B cell (primary cell): ENCODE measurements at places on chromosomes 2 and 18. TPM values are rescaled to one million over a fixed set of nuclear protein-coding genes. Genes with fewer than 3 reads are reported as not detected.

The GPR75 gene
- 5.1 and 5.8 TPM in 2 replicates for total RNA-seq

- H3K36me3 ChIP-seq: no peaks in the 10 kb centered on the region
- H3K27ac ChIP-seq: no peak overlapping the region
- H3K4me3 ChIP-seq: no peak overlapping the region
- DNase-seq: no peak
Measured at GRCh38 chr2:7736646-7737305, 819.6 kb downstream of the RNF144A start.

The TUBA3D gene
- not detected in 2 replicates for total RNA-seq

DNA sequence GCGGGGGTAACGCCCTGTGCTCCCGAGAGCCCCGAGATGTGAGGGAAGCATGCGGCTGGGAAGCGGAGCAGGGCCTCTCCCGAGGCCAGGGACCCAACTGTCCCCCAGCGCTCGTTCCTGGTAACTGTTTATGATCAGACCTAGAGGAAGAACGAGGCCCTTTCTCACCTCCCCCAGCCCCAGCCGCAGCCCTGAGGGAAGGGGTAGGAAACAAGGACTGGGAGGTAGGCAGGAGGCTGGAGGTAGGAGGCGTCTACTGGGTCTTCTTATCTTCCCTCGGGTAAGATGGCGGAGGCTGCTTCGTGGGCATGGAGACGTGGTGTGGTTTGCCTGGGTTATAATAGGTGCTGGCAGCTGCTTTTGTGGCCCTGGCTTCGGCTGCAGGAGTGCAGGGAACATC lies 335.8 kb downstream of the ZNF521 start:
- no peak for DNase-seq
- H3K4me1 ChIP-seq: no peaks in the 10 kb centered on the region
- H3K36me3 ChIP-seq: no peaks in the 10 kb centered on the region
- no peaks in the 10 kb centered on the region for H3K27me3 ChIP-seq
- no peak overlapping the region for H3K27ac ChIP-seq
- no peak overlapping the region for H3K4me3 ChIP-seq

DNA sequence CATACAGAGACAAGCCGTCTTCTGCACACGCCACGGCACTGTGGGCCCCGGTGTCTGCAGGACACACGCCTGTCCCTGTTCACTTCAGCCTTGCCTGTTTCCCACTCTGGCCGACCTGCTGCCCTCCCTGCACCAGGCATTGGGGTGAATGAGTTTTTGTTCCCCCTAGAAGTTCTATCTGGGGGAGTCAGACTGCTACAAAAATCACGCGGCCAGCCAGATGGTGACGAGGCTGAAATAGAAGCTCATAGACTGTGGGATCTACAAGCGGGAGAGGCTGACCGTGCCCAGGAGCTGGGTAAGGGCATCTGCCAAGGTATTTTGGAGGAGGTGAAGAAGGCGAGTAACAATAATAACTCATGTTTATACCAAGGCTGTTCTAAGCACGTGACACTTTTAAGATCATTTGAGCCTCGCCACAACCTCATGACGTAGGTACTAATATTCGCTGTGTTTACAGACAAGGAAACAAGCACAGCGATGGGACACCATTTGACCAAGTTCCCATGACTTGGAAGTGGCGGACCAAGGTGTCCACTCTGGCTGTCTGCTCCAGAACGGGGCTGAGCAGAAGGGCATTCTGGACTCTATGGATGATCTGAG lies 53.6 kb downstream of the KCNF1 start:
- no peaks in the 10 kb centered on the region for H3K36me3 ChIP-seq
- DNase-seq: no peak
- no peak overlapping the region for H3K27ac ChIP-seq
- H3K4me1 ChIP-seq: no peaks in the 10 kb centered on the region

GRCh38 chr18:34357944-34358580 lies 133.3 kb upstream of the NOL4 start:
- no peaks in the 10 kb centered on the region for H3K27me3 ChIP-seq
- no peak overlapping the region for H3K4me3 ChIP-seq
- H3K36me3 ChIP-seq: no peaks in the 10 kb centered on the region
- no peak overlapping the region for H3K27ac ChIP-seq
- H3K4me1 ChIP-seq: no peaks in the 10 kb centered on the region

DNA sequence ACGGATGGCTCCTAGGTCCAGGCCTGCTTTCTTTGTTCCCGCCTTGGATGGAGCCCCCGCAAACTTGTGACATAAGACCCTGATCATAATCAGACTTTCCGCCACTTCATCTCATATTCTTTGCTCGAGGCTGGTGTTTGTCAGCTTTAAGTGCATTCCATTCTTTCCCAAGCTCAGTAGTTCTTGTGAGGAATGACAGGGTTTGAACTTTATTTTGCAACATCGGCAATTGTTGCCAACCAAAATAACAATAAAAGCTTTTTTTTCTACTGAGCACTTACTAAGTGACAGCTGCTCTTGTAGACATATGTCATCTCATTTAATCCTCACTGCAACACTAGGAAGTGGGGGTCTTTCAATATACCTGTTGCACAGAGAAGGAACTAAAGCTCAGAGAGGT lies 178.8 kb upstream of the ST6GAL2 start:
- DNase-seq: no peak
- H3K27ac ChIP-seq: no peak overlapping the region
- H3K4me3 ChIP-seq: no peak overlapping the region
- no peaks in the 10 kb centered on the region for H3K4me1 ChIP-seq

The CNTNAP5 gene
- not detected in 2 replicates for total RNA-seq

GRCh38 chr2:176424746-176425145 lies 155.5 kb downstream of the MTX2 start:
- H3K36me3 ChIP-seq: no peaks in the 10 kb centered on the region
- H3K27ac ChIP-seq: no peak overlapping the region
- no peak for DNase-seq
- no peaks in the 10 kb centered on the region for H3K4me1 ChIP-seq
- H3K27me3 ChIP-seq: no peaks in the 10 kb centered on the region
- H3K4me3 ChIP-seq: no peak overlapping the region

The TRIM54 gene
- total RNA-seq: not detected in 2 replicates

The CAPN14 gene
- 6.0 and 7.8 TPM in 2 replicates for total RNA-seq

DNA sequence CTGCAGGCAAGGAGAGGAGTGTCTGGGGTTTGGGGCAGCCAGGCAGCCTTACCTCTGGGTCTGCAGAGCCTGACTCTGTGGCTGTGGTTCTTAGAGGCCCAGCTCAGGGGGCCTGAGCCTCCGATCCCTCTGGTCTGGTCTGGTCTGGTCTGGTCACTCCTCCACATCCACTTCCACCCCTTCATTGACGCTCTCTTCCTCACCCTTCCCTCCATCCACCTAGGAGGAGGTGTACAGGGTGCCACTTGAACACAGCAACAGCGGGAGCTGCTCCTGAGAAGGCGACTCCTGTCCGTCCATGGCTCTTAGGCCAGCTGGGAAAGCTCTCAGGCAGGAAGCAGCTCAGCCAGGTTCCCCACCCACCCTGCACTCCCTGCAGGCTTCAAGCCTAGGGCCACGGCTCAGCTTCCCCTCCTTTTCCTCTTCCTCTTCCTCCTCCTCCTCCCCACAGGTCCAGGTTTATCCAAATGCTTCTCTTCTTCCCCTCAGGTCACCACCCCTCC lies 16.9 kb downstream of the GPR55 start:
- no peak overlapping the region for H3K4me3 ChIP-seq
- H3K4me1 ChIP-seq: no peaks in the 10 kb centered on the region
- DNase-seq: no peak
- H3K27me3 ChIP-seq: no peaks in the 10 kb centered on the region

- H3K4me3 ChIP-seq: no peak overlapping the region
- peak overlapping the region; percentile 88 for H3K27ac ChIP-seq
Measured at GRCh38 chr2:233079953-233080835, 20.1 kb downstream of the INPP5D start.

The BMP10 gene
- total RNA-seq: not detected in 2 replicates

- no peaks in the 10 kb centered on the region for H3K27me3 ChIP-seq
- H3K36me3 ChIP-seq: no peaks in the 10 kb centered on the region
- DNase-seq: no peak
- no peak overlapping the region for H3K4me3 ChIP-seq
- H3K4me1 ChIP-seq: no peaks in the 10 kb centered on the region
- no peak overlapping the region for H3K27ac ChIP-seq
Measured at GRCh38 chr18:69035756-69036155, 237.9 kb downstream of the CCDC102B start.

- H3K27ac ChIP-seq: no peak overlapping the region
- H3K36me3 ChIP-seq: no peaks in the 10 kb centered on the region
- peaks cover 17% of the 10 kb centered on the region for H3K4me1 ChIP-seq
- H3K4me3 ChIP-seq: no peak overlapping the region
Measured at GRCh38 chr2:241302759-241303651, 12.5 kb downstream of the HDLBP start.

DNA sequence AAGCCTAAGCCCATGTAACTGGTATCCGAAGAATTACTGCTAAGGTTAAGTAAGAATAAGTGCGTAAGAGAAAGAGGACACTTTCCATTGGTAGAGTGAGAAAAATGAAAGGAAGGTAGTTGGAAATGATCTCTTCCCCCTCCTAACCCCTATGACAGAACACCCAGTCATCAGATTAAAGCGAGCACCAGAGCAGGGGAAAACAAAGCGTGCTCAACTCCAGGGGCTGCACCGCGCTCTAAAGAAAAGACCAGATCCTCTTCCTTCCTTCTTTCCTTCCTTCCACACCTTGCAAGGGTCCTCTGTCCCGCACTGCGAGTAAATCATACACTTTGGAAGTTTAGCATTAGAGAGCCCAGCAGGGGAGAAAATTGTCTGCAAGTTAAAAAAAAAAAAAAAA lies 971 bp upstream of the CDH7 start:
- no peaks in the 10 kb centered on the region for H3K27me3 ChIP-seq
- no peaks in the 10 kb centered on the region for H3K36me3 ChIP-seq
- H3K4me1 ChIP-seq: no peaks in the 10 kb centered on the region
- H3K4me3 ChIP-seq: no peak overlapping the region

- H3K27ac ChIP-seq: peak overlapping the region; percentile 96
- no peaks in the 10 kb centered on the region for H3K27me3 ChIP-seq
- H3K36me3 ChIP-seq: no peaks in the 10 kb centered on the region
- H3K4me3 ChIP-seq: peak overlapping the region; percentile 77
Measured at GRCh38 chr2:233565685-233566140, 869 bp downstream of the USP40 start.

The MATN3 gene
- total RNA-seq: not detected in 2 replicates

DNA sequence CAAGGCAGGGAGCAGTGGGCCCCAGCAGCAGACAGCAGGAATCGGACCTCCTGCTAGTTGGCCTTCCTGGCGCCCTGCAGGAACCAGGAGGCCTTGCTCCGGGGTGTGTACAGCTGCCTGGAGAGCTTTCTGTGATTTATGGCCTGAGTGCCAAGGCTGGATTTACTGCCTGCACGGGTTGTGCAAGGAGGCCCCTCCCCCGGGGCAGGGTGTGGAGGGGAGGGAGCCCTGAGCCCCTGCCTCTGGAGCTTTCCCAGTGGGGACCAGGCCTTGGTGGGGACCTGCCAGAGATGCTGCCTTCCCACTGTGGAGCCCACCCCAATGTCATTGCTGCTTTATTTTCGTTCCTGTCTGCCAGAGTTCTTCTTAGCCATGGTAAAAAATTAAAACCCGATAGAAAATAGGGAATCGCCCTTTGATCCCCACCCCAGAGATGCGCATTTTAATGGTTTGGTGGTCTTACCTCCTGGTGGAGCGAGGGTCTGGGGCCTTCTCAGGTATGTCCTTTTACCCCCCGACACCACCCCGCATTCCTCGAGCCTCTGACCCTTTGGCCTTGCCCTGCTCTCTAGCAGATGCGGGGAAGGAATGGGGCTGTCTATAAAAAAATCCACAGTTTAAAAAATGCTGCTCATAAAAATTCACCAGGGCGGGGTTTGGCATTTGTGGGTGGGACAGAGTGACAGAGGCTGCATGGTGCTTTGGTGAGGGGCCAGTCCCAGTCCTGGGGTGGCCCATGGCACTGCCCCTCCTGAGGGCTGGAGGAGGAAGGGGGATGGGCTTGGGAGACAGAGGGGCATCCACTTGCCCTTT lies 6.9 kb upstream of the RALB start:
- no peaks in the 10 kb centered on the region for H3K36me3 ChIP-seq
- no peak for DNase-seq
- H3K4me1 ChIP-seq: peaks cover 11% of the 10 kb centered on the region

GRCh38 chr2:216804357-216805350 lies 55.2 kb downstream of the TNP1 start:
- no peaks in the 10 kb centered on the region for H3K36me3 ChIP-seq
- no peaks in the 10 kb centered on the region for H3K4me1 ChIP-seq
- no peak overlapping the region for H3K4me3 ChIP-seq

The SCYGR4 gene
- not detected in 2 replicates for total RNA-seq

DNA sequence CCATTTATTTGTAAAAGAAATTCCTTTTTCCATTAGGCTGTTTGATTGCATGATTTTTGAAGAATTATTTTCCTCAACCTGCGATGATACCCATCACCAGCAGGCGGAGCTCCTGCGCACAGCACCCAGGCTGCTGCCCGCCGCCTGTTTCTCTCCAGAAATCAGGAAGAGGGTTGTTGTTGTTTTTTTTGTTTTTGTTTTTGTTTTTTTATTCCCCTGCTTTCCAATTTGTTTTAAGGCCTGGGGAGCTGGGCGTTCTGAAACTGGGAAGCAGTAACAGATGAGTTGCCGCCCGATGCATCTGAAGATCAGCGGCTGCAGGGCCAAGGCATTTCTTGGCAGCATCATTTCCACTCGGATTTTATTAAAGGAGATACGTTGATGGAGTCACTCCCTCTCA lies 132.1 kb downstream of the MBP start:
- no peak overlapping the region for H3K4me3 ChIP-seq
- H3K4me1 ChIP-seq: peaks cover 12% of the 10 kb centered on the region
- H3K27me3 ChIP-seq: no peaks in the 10 kb centered on the region
- DNase-seq: peak; percentile 70

GRCh38 chr18:38052879-38053590 lies 487.4 kb upstream of the CELF4 start:
- H3K27ac ChIP-seq: no peak overlapping the region
- no peaks in the 10 kb centered on the region for H3K27me3 ChIP-seq
- no peak overlapping the region for H3K4me3 ChIP-seq
- DNase-seq: no peak
